ENCODE measurements at places on chromosomes 3 and 15.
A peak's percentile ranks its signal among the peaks of the same experiment; 100 is the strongest.

DNA sequence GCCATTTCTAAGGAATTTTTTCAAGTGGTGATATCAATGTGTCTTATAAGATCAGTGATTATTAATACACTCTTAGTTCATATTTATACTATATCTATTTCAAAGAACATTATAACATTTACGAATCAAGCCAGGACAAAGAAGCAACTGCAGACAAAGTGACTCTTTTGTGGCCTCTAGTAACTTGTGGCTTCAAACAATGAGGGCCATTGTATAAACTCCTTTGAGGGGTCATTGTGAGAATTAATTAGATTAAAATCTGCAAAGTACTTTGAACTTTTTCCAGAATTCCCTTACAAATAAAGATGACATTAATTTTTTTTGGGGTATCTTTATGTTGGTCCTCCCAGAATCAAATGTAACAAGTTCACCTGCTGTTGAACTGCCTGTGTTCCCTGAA, 12.3 kb upstream of the SLC30A4 start:
- no peak for DNase-seq

- DNase-seq, result no peak
Observed at GRCh38 chr3:68662176-68662575, 270.2 kb downstream of the TAFA4 start.

- no peak for DNase-seq
Observed at GRCh38 chr3:53145713-53146080, 15.3 kb upstream of the PRKCD start.

- DNase-seq, result no peak
Observed at GRCh38 chr3:106197532-106198194, 328.9 kb upstream of the CBLB start.

GRCh38 chr15:40926659-40927494, 2.3 kb upstream of the DLL4 start:
- no peak for DNase-seq

- DNase-seq, result no peak
Observed at GRCh38 chr3:156383441-156384025, 171.4 kb downstream of the SSR3 start.

DNA sequence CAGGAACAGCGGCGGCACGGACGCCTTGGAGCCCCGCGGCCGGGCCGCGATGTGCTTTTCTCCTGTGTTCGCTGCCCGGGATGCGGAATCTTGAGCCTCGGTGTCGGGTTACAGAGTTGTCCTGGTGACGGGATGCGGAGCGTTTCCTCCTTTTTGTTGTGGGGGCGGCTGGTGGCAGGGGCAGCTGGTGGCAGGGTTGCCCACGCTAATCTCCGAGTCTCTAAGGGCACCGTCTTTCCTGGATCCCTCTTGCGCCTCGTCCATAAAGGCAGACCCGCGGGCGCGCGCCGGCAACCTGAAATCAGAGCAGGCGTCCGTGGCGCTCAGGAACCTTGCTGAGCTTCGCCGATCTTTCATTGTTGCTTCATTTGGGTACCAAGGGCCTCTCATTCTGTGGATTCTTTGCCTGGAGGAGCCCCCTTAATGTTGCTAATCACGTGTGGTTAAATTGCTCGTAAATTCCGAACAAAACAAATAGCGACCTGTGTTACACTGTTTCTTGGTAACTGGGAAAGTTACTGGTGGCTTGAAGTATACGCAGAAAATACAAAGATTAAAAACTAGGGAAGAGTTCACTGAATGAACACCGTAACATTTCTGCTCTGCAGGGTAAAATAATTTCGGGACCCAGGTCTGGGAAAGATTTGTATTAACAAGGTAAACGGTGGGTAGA, 844 bp upstream of the PFN2 start:
- DNase-seq, result peak; percentile 2

- no peak for DNase-seq
Observed at GRCh38 chr3:157464321-157464720, 27.7 kb downstream of the PTX3 start.

DNA sequence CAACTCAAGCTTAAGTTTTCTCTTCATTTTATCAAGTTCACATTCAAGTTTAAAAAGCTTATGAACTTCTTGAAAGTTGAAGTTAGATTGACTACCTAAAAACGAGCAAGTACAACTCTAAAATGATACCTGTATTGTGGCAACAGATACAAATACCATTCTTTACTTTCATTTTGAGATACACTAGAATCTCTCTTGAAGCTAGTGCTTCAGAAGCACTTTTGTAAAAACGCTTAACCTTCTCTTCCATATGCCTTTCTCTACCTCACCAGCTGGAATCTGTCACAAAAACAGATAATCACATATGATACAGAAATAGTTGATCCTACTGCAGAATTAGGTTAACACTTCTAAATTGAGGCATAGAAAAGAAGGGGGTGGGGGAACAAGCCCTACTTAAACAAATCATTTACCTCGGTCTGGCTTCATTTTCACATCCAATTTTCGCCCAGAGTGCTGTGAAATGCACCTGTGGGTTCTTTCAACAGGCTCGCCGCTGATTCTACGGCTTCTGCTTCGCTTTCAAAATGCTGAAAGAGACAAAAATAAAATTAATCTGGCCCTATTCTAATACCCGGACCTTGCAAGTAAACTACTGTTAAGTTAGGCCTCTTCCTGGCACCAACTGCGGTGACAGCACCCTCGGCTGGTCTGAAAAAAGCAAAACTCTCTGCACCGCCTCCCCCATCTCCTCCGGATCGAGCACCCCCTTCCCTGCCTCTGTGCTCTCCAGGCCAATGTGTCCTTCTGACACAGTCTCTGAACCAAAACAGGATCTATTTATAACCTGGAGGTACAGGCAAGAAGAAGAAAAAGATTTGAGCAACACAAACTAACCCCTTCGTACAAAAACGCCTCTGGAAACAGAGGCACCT, 1.4 kb downstream of the ATOSA start:
- peak; percentile 28 for DNase-seq

DNA sequence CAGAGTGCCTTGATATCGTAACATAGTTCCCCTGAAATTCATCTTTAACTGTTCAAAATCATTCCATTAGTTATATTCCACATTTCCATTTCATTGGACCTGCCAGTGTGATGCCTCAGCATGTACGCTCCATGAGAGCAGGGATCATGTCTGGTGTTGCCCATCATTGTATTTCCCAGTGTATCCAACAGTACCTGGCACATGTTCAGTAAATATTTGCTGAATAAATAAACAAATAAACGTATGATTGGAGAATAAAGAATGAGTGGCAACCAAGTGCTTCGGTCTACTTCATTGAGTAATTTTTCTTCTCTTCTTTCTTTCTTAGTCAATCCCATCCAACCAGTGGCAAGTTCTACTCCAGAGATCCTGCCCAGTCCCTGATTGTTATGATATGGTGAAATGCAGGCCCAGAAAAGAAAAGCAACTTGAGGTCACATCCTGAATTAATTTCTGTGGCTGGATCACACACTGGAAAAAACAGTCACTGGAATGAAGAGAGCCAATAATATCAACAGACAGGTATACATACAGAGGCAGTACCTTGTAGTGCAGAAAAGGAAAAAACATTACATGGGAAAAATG, 101.2 kb downstream of the PLCH1 start:
- no peak for DNase-seq

DNA sequence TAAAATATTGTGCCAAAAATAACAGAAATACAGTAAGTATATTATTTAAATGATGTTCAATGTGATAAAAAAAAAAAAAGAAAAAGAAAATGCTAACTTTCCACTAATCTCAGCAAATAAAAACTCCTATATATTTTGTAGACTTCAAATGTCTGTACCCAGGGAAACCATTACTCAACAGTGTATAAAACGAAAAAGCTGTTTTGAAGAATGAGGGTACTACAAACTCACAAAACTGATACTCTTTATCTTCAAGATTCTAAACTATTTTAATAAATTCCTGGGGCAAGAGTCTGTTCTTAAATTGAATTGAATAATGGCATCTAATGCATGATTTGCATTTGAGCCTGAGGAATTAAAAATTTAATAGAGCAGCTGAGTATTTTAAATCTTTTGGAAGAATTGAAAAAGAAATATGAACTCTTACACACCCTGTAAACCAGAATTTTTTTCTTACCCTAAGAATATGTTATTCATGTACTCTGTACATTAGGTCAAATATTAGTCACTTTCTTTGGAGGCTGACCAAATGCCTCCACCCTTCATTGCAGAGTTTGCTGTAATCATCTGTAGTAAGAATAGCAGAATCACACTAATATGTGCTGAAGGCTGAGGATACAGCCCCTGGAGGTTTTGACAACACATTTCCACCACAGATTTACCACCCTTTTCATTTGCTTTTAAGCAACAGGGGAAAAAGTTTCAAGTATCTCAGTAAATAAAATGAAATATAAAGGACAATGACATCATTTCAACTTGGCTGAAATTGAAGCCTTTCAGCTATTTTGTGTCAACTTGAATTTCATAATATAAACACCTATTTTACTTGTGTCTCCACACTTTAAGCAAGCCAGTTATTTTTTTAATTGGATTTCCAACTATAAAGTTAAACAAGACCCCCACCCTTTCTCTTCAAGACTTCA, 79.7 kb downstream of the FBN1 start:
- DNase-seq, result no peak

GRCh38 chr3:53800041-53800906, 45.9 kb downstream of the CHDH start:
- DNase-seq, result no peak

DNA sequence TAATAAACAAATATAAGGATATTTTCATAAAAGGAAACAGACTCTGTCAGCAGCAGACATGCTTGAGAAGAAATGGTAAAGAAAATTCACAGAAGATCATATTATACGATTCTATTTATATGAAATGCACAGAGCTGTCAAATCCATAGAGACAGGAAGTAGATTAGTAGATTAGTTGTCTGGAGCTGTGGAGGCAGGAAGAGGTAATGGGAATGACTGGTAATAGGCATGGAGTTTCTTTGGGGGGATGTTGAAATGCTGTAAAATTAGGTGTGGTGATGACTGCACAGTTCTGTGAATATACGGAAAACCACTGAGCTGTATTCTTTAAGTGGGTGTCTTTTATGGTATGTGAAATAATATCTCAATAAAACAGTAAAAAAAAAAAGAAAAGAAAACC, 35.3 kb downstream of the CEP152 start:
- DNase-seq, result no peak

GRCh38 chr3:124761935-124762660, 31.8 kb downstream of the UMPS start:
- DNase-seq, result no peak

GRCh38 chr15:100728371-100729201, 126.2 kb downstream of the ASB7 start:
- no peak for DNase-seq

DNA sequence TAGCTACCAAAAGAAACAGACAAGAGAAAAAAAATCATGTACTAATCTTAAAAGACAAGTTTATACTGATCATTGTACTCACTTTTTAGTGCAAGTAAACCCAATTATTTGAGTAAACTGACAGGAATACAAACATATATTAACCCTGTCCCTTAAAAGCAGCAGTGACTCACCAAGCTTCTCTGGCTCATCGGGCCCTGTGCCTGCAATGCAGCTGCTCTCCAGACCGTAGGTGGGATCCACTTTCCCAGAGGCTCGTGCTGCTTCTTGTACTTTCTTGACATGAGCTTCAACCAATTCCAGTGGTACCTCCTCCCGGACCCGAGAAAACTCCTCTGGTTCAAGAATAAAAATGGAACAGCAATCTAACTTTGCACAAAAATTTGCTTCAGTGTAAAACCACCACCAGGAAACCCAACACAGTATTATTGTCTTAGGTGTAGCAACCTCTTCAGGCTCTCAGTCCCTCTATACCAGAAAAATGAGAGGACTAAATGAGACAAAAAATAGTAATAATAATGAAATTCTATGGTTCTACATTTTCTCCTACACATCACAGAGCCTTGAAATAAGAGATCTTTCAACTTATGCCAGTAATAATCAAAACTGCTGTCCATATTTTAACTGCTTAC, 82.6 kb upstream of the CSPG5 start:
- DNase-seq, result no peak

GRCh38 chr3:142418926-142419592, 28.8 kb downstream of the XRN1 start:
- DNase-seq, result no peak

DNA sequence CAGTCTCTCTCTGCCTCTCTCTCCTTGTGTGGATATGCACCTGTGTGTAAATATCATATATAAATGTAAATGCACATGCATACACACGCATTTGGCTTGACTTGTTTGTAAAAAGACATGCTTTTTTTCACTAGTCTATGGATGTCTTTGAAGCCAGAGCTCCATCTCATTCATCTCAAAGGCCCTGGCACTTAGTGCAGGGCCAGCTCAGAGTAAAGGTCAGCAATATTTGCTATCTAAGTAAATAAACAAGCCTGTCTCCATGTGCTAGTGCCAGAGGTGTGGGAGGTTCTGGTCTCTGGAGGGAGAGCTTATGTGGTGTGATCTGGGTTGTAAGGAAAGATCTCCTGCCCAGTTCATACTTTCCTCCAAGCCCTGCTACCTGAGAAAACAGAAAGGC, 5.6 kb downstream of the CLSTN2 start:
- DNase-seq, result no peak

GRCh38 chr3:188433521-188434150, 279.7 kb downstream of the LPP start:
- no peak for DNase-seq

- no peak for DNase-seq
Observed at GRCh38 chr3:63762180-63762579, 56.9 kb upstream of the C3orf49 start.

DNA sequence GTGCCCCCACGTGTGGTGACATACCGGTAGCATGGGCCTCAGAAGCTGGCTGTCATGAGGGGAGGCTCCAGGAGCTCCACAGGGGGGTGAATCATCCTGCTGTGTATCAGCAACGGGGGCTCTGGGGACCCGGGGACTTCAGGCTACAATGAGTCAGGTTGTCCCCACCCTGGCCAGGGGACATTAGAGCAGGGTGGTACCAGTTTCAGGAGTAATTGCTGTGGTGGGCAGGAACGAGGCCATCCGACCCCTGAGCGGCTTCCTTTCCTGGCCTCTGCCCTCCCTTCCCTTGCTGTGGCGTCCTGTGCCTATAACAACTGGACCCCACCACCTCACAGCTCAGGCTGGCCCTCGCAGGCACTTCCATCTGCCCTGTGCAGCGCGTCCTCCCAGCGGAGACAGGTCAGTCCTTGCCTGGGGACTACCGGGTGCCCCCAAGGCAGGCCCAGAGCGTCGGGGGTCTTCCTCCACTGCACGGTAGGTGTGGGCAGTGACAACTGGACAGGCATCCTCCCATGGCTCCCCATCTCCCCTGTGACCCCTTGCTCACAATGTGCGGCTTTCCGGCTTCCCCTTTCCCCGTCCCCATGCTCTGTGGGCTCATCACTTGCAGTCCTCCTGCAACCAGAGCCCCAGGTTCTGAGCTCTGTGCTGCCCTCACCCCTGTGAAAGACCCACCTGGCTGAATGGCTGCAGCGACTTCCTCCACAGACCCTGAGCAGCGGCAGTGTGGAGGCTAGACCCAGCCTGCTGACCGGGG, 57.0 kb downstream of the KLF15 start:
- DNase-seq, result no peak
